ENCODE measurements at places on chromosomes 1 and 21.
A peak's percentile ranks its signal among the peaks of the same experiment; 100 is the strongest.

DNA sequence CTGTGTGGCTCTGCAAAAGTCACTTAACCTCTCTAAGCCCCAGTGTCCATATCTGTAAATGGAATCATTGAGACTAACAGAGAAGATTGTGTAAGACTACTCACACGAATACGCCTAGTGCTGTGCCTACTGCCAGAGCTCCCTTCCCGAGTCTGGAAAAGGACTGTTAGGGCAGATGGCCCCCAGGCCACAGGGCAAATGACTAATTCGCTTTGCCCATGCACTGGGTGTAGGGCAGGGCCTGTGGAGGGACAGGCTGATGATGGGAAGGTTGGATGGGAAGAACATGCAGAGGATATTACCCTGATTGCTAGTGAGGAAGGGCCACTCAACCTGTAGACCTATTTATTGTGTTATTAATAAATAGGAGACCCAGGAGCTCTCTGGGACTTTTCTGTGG lies 4.2 kb upstream of the GPR61 start:
- DNase-seq, result no peak

DNA sequence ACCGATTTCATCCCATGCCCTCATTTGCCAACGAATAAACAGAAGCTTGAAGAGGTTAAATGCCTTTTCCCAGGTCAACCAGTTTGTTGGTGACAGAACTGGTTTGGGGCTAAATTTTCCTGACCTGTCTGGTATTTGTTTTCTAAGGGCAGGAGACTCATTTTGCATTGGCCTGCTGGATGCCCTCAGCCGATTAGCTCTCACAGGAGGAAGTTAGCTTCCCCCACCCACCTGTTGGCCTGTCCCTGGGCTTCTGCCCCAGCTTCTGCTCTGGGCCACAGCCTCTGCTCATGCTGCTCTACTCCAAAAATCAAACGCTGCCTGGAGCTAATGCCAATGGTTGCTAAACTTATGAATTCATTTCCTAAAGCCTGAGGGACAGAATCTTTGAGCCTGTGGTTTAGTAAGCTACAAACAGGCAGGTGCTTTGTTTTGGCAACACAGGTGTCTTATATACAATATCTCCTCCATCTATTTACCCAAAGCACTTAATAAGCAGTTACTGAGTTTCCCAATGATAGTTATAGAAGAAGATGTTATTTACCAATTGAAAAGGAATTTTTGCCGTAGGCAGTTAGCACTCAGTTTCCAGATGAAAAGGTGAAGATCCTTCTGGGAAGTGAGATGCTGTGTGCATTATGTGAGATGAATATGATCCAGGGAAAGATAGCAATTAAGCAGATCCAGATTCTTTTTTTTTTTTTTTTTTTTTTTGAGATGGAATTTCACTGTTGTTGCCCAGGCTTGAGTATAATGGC lies 82.3 kb downstream of the TM2D1 start:
- DNase-seq, result no peak

- DNase-seq, result no peak
Observed at GRCh38 chr1:156283521-156283920, 604 bp upstream of the TMEM79 start.

GRCh38 chr1:207841901-207842300 lies 69.0 kb downstream of the CD34 start:
- DNase-seq, result no peak

- DNase-seq, result no peak
Observed at GRCh38 chr1:88140325-88140724, 543.7 kb upstream of the PKN2 start.

- no peak for DNase-seq
Observed at GRCh38 chr1:199463521-199464127, 563.9 kb upstream of the NR5A2 start.

- no peak for DNase-seq
Observed at GRCh38 chr1:9688599-9688998, 37.1 kb downstream of the PIK3CD start.

DNA sequence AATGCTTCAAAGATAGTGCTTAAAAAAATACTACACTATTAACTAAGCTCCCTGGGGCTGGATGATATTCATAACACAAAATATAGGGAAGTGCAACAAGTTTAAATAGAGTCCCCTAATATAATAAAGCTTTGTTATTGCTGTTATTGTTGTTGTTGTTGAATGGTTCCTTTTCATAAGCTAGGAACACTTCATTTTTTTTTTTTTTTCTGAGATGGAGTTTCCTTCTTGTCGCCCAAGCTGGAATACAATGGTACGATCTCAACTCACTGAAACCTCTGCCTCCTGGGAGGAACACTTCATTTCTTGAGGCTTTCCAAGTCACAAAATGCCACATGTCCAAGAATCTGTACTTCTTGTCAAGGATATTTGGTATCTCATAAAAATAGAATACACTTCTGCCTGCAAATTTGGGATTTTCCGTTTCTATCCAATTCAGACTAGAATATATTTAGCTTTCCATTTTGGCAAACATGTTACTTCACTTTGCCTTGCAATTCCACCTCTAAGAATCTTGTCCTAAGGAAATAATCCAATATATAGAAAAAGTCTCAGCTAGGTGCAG lies 21.1 kb downstream of the WDR47 start:
- no peak for DNase-seq

GRCh38 chr1:26335774-26336476 lies 18.0 kb downstream of the CRYBG2 start:
- DNase-seq, result no peak

GRCh38 chr1:65146908-65147423 lies 1.0 kb upstream of the AK4 start:
- DNase-seq, result no peak

DNA sequence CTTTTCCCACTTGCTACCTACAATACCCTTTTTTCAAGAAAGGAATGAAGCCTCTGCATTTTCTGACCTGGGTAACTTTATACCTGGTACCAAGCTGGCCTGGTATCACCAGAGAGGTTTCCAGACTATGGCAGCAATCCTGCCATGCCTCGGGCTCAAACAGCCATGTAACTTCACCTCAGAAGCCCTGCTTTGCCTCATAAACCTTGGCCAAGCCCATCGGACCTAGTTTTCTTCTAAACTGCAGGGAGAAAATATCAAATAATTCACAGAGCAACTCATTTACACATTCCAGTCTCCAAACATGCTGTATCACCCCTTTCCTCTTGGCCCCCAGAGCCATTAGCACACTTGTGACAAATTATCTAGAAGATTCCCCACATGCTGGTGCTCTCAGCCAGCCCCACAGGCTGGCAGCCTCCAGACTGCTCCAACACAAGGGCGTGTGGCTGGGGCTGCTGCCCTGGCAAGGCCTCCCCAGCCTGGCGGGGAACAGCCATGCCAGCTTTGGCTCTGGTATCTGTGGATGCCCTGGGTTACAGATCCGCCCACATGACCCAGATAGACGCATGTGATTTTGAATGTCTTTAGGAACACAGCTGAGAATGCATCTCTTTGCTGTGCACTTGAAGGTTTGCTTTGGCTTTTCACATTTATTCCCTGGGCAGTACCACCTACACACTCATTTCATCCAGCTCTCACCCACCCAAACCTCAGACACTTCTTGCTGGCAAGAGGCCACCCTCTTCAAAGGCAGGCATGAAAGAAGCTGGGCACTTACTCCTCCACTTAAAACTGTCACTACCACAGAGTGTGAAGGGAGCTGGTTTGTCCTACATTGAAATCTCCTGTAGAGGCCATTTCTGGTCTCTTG lies 70.0 kb upstream of the BCAR3 start:
- DNase-seq, result no peak

DNA sequence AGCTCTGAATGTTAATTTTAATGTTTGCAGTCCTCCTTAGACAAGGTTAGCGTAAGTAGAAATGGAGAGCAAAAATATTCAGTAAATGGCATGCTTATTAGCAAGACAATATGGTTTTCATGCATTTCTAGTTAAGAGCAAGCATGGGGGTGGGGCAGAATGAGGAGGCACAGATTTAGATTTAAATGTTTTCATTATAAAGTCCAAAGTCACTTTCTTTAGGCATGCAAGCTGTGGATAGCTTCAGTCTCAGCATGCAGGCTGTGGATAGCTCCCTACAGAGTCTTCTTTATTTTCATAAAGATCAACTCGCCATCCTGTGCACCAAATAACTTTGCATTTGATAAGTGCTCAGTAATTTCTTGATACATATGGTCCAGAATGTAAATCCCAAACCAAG lies 1294.5 kb upstream of the ADGRL2 start:
- DNase-seq, result no peak

GRCh38 chr1:216366979-216367378 lies 56.3 kb downstream of the USH2A start:
- DNase-seq, result no peak

DNA sequence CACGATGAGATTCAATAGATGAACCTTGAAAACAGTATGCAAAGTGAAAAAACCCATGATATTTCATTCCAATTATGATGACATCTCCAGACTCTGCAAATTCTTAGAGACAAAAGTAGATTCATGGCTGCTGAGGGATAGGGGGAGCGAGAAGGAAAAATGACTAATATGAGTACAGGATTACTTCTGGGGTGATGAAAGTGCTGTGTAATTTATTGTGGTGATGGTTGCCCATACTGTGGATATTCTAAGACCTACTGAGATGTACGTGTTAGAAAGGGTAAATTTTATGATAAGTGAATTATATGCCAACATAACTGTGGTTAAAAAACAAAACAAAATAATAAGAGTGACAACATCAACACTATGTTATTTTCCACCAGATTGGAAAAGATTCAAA lies 18.9 kb upstream of the RGS7 start:
- DNase-seq, result no peak

DNA sequence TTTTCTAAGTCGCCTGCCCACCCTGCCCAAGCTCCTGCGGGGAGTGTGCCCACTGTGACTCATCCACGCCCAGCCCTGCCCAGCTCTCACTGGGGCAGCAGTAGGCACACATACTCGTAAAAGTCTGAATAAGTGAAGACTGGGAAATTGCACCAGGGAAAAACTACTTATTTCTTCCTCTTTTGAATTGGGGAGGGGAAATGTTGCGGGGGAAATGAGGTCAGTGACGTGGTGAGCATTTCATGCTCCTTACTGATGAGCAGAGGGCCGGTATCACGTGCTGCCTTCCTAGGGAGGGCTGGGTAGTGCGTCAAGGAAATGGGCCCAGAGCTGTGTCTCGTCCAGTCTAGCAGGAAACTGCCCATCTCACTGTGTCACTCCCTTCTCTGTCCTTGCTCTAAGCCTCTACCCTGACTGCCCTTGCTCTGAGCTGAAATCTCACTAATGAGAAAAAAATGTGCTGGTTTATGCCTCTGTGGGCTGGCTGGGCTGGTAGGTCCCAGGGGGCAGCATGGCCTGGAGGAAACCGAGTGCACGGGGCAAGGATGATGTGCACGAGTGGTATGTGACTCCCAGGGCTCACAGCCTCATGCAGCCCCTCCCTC lies 13.5 kb upstream of the TNFRSF1B start:
- DNase-seq, result peak; percentile 46

DNA sequence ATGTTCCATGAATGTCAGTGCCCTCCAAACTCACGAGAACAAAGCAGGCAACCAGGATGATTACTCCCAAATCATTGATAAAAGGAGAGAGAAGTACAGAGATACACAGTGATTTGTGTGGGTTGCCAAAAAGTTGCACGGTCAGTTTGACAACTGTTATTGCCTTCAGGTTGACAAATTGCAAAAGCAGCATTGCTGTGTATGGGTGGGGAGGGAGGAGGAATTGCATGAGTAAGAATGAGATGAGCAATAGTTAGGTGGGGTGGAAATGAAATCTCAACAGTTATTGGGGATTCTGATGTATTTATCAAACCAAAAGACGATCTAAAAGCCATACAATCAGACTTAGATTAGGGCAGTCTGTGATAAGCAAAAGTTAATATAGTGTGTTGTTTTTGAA lies 93.7 kb downstream of the NTMT2 start:
- no peak for DNase-seq

GRCh38 chr1:156677616-156678596 lies 699 bp upstream of the NES start:
- DNase-seq, result peak; percentile 36

DNA sequence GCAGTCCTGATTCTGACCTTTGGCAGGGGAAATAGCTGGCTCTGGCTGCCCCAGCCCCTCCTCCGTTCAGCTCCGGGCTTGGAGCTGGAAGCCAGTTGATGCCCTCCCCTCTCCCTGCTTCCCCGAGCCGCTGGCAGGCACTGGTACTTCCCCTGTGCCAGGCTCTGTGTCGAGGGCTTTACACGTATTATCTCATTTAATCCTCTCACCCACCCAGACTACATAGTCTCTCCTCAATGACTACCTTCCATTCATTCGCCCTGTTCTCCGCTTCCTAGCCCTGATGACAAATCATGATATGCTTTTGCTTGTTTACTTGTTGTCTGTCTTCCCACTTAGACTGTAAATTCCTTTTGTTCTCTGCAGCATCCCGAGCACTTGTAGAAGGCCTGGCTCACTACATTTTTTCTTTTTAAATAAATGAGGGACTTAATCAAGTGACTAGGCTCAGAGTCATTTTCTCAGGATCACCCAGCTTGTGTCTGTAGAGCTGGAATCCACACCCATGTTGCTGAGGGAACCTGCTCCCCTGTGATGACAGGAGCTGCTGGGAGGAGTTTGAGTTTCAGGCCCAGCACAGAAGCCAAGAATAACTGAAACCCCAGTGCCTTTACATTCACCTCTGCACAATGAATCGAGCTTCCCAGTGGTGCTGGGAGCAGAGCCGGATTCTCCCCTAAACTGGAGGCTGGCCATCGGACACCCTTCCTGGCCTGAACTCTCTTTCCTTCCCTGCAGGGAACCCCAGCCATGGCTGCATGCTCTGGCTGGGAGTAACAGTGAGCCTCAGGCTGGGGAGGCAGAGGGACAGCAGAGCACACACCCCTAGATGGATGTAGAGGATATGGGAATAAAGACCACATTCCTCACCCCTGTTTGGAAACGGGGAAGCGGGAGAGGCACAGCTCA lies 58.3 kb downstream of the UBIAD1 start:
- no peak for DNase-seq

- no peak for DNase-seq
Observed at GRCh38 chr1:5865056-5865455, 127.2 kb downstream of the NPHP4 start.

DNA sequence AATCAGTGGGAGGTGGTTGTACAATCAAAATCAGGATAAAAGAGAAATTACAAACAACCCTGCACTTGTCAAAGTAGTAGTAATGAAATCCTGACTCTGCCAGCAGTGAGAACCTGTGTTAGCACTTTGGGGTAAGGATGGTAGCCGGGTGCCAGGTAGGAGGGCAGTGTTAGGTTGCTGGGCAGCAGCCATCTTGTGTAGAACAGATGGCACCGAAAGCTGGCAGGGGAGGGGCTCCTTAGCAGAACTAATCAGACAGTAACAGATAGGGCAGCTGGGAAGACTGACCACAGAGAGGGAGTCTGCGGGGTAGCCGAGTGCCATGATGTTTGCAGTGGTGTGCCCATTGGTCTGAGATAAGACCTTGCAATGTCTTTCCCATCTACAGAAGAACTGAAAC lies 137.3 kb downstream of the SDCCAG8 start:
- DNase-seq, result no peak

GRCh38 chr1:65260851-65261473 lies 48.4 kb upstream of the DNAJC6 start:
- DNase-seq, result peak; percentile 16

- no peak for DNase-seq
Observed at GRCh38 chr21:33677450-33677849, 35.1 kb downstream of the ITSN1 start.

Data from CD4-positive, alpha-beta T cell treated with Interleukin-2 at 100 ng/mL for 4 hours (primary cell).